Stimulated activated CD8-positive, alpha-beta memory T cell treated with anti-CD3 and anti-CD28 coated beads, Interleukin-2, amount 100 ng/mL, for 48 hours (primary cell): ENCODE measurements at places on chromosomes 1 and 21.

DNA sequence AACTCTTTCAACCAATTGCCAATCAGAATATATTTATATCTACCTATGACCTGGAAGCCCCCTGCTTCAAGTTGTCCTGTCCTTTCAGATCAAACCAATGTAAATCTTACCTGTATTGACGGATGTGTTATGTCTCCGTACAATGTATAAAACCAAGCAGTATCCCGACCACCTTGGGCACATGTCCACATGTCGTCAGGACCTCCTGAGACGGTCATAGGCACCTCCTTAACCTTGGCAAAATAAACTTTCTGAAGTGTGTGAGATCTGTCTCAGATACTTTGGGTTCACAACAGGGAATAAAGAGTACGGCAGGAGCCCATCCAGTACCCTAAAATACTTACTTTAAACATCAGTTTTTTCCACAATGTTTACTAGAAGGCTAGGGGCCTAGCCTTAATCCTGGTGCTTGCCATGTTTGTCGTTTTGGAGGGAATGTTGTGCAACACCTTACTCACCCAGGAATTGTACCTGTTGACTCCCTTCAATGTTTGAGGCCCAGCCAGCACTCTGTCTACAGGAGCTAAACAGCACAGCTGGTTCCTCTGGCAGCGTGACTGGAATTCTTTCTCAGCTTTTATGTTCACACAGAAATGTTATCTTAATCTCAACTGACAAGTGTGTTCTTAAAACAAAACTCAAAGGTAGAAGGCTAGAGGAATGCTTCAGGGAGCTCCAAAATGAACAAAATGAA, 90.8 kb upstream of the USP25 start:
- DNase-seq: no peak

GRCh38 chr1:93716941-93717368, 35.3 kb upstream of the BCAR3 start:
- DNase-seq: no peak

DNA sequence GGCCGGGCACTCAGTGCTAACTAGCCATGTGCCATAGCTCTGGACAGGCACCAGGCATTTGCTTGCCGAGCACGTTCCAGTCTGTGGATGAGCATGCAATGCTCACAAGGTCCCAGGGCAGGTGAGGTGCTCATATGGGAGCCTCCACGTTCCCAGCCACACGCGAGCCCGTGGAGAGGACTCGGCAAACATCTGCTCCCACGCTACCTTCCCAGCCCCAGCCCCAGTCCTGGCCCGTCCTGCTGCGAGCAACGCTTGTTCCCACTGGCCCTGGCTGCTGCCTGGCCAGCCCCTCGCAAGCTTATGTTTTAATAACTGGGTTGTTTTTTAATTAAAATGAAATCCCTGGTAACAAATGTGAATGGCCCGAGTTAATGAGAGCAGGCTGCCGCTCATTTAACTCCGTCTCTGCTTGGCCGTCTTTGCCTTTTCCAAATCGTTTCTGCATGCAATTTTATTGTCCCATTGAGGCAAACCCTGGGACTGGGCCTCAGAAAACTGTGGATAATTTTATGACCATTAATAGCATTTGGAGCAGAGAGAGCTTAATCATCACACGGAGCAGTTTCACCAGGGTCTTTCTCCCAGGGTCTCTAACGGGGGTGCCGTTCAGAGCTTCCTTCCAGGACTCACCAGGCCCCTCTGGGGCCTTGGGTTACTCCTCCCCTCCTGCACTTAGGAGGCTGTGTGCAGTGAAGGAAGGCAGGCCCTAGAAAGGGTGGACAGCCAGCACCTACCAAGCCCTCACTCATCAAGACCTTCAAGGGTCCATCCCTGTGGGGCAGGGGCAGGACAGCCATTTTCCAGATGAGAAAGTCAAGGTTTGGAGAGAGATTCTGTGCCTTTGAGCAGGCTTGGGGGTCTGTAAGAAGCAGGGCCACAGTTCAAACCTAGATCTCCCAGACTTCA, 136.8 kb downstream of the GLIS1 start:
- no peak for DNase-seq

GRCh38 chr1:8201331-8201861, 116.5 kb upstream of the SLC45A1 start:
- DNase-seq: no peak

GRCh38 chr1:27298632-27299384, 23.2 kb upstream of the TMEM222 start:
- DNase-seq: no peak

DNA sequence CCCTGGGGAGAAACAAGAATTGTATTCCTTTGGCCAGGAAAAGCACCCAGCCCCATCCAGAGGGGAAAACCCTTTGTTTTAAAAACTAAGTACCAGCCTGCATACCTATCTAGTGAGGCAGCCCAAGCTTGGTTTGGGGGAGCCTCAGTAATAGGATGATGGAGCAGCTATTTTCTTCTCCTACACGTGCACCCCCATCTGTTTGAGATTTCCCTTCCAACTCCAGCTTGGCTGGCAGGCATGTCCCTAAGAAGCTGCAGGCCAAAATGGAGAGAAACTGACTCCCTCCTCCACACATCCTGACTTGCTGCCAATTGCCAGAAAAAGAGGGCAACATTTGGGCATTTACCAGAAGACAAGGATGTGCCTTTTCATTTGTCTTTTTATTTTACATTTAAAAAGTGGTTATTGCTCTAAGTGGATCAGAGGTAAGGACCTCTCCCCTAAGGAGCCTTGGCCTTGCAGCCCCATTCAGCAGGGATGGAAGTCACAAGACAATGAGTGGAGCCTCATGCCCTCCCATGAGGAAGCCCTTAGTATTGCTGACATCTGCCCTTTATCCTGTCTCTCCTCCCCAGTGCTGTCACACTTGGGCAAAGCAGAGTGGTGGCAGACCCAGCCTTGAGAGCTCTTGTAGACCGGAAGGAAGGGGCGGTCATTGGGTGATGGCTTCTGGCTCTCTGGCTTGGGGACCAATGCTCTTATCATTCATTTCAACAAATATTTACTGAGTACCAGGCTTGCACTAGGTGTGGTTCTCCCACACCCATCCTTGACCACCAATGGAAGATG, 8.6 kb downstream of the FNDC5 start:
- DNase-seq: no peak

DNA sequence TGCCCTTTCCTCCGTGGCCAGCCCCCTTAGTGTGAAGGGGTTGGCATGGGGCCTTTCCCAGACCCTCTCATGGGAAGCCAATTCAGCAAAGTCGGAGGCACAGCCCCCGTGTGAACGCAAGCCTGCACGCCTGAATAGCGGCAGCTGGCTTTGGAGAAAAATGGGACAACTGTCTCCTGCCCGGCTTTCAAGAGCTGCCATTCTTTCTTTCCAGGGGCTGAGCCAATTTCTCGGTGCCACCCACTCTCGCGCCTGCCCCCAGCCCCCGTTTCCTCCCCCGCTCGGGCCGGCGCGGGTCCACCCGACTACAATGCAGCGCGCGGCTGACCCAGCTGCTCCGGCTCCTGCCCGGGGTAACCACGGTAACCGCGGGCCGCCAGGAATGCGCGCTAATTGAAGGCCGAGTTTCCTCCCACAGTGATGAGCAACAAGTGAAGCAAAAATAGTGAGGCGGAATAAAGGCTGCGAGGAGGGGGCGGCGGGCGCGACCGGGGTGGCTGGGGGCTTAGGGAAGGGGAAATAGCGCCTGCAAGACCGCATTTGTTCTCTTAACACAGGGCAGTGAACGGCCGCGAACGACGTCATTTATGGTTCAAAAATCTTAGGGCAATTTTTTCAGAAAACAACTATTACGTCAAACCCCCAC, 27.8 kb downstream of the ILDR2 start:
- no peak for DNase-seq

GRCh38 chr1:31755850-31756492, 8.2 kb downstream of the ADGRB2 start:
- DNase-seq: no peak

- DNase-seq: peak; percentile 32
These were observed 50.1 kb downstream of the COQ8A start for GRCh38 chr1:226990133-226990716.

- no peak for DNase-seq
These were observed 70.4 kb upstream of the CD55 start for GRCh38 chr1:207251066-207251465.
